ENCODE measurements at places on chromosomes 2 and 18. TPM values are rescaled to one million over a fixed set of nuclear protein-coding genes. Genes with fewer than 3 reads are reported as not detected.
A peak's percentile ranks its signal among the peaks of the same experiment; 100 is the strongest.

Gene LHCGR
- 0.18 TPM for polyA plus RNA-seq

- no peak for DNase-seq
Measured at GRCh38 chr18:62206593-62206992, 19.5 kb downstream of the RELCH start.

GRCh38 chr2:232974396-232974795, 38.7 kb downstream of the NGEF start:
- DNase-seq, result no peak

DNA sequence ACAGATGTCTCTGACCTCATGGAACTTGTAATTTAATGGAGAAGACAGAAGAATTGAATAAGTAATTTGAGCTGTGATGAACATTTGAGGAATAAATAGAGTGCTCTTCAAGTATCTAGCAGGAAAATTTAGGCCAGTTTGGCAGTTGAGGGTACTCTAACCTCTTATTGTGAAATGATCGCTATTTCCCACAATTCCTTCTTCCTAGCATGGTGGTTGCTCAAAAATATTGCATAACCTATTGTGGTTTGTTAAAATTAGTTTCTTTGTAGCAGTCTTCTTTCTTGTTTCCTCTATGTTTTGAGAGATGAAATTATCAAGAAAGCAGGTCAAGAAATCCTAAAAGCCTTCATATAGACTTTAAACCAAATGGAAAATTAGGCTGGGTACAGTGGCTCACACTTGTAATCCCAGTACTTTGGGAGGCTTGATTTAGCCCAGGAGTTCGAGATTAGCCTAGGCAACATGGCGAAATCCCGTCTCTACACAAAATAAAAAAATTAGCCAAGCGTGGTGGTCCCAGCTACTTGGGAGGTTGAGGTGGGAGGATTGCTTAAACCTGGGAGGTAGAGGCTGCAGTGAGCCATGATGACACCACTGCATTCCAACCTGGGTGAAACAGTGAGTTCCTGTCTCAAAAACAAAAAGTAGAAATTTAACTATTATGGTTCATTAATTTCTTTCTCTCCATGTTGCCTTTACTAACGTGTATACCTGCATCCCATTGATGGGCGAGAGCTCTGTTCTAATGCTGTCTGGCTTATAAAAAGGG, 58.7 kb downstream of the RBKS start:
- DNase-seq, result no peak

GRCh38 chr2:230231251-230231650, 5.7 kb downstream of the SP140 start:
- no peak for DNase-seq

GRCh38 chr2:11419781-11420180, 46.2 kb downstream of the E2F6 start:
- no peak for DNase-seq

Gene IL18RAP
- 0.30 TPM for polyA plus RNA-seq

DNA sequence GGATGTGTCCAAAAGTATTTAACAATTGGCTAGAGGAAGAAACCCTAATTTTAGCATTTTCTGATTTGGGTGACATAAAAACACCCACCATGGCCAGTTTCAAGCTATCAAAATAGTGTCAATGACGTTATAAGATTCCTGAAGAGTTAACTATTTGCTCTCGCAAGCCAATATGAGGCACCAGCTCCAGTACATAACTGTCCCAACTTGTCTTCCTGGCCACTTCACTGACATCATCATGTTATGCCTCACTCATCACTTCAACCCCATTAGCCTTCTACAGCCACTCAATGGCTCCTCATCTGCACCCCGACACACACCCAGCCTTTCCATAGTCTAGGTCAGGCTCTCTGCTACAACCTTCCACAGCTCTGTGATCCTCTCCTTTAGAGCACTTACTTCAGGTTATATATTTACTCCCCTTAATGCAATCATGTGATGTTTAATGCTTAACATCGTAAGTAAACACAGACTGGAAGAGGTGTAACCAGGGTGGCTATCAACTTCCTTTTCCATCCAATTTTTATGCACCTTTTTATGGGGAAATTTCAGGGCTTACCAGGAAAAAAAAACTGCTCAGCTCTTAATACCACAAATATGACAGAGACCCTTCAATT, 158.7 kb downstream of the VWC2L start:
- DNase-seq, result no peak

DNA sequence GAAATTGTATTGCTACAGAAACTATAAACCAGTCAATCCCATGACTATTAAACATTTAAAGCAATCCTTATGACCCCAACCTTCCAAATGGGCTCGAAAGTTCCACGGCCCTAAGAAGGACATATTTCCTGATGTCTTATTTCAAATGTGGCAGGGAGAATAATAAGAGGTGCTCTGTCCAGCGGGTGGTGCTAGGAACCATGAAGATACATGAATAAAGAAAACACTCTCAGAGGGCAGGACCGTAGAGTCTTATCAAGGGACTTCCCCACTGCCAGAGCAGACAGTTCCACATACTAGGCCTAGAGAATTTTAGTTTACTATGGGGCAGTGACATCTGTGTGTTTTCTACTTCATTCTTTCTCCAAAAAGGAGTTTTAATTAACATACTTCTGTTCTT, 187.1 kb upstream of the PIK3C3 start:
- no peak for DNase-seq

DNA sequence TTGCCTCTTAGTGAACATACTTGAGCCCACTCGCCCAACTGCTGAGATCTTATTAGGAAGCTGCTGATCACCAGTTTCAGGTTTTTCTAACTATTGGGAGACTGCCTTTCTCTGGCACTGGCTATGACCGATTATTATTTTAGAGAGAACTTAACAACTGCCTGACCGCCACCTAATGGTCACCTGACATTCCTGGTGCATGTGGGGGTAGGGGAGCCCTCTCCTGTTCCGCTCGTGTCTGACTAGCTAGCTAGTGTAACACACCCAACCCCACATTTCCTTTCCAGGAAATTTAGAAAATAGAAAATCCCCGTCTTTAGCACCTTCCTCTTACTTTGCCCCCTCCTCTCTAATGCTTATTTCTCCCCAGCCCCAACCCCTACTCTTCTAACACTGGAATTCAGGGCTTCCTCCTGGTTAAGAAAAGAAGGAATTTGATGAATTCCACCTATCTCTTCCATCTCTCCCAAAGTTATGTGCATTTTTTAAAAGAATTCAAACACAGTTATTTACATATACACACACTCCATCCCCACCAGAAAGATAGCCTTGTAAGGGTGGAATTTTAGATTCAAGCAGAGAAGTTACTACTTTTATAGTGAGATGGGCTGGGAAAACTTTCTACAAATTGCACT, 19.4 kb upstream of the DNER start:
- no peak for DNase-seq

Gene PTPRN
- polyA plus RNA-seq, result 0.56 TPM

Gene CNTNAP5
- polyA plus RNA-seq, result 0.04 TPM

Gene REG3G
- not detected for polyA plus RNA-seq

Gene ACADL
- 18.9 TPM for polyA plus RNA-seq

DNA sequence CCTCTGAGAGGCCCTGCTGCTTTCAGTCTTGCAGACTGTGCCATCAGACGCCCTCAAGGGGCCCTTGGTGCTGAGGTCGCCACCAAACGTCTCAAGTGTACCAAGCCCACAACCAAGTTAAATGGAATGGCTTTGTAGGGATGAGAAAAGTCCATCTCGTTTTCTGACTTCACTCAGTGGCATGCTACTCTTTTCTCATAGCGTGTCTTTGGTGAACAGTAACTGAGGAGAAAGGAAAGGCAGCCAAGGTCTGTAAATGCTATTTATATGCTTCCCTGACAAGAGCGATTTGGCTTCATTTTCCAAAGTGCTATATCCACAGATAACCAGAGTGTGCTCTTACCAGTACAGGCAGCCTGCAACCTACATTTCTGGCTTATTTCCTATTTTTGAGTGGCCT, 123.0 kb downstream of the MTX2 start:
- no peak for DNase-seq

GRCh38 chr18:70469916-70470315, 181.1 kb downstream of the SOCS6 start:
- peak; percentile 23 for DNase-seq

- DNase-seq, result no peak
Measured at GRCh38 chr2:176885661-176886060, 326.9 kb upstream of the HNRNPA3 start.

GRCh38 chr2:145088756-145089155, 568.8 kb upstream of the ZEB2 start:
- DNase-seq, result no peak

DNA sequence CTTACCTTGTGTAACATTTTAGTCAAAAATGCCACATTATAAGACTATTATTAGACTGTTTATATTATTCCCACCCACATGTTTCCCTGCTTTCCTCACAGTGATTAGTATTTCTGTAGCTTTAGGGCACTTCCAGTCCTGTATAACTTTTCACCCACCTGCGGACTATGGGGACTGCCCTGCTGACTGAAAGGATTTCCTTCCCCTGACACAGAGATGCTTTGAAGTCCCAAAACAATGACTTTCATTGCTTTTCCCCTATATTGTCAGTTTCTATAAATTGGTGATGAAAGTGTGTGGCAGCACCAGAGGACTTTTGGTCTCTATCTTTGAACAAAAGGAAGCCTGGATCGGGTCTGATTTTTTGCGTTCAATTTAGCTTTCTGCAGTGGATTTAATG, 59.0 kb upstream of the OTX1 start:
- DNase-seq, result no peak

DNA sequence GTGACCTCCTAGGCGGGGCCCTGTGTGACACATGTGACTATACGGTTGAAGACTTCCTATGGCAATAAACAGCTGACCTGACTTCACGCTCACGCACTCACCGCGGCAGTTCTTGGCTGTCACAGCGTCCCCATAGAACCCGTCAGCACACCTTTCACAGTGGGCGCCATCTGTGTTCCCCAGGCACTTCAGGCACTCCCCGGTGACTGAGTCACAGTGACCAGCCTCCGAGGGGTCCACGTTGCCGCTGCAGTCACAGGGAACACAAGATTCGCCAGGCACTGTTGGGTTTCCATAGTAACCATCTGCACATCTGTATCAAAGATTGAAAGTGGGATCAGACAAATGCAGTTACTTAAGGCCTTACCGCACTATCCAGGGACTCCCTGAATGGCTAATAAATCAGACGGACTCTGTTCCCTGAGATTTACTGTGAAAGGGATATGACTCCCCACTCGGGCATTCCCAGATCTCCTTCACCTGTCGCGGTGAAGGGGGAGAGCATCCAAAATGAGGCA, 94.5 kb downstream of the LAMA1 start:
- DNase-seq, result no peak

DNA sequence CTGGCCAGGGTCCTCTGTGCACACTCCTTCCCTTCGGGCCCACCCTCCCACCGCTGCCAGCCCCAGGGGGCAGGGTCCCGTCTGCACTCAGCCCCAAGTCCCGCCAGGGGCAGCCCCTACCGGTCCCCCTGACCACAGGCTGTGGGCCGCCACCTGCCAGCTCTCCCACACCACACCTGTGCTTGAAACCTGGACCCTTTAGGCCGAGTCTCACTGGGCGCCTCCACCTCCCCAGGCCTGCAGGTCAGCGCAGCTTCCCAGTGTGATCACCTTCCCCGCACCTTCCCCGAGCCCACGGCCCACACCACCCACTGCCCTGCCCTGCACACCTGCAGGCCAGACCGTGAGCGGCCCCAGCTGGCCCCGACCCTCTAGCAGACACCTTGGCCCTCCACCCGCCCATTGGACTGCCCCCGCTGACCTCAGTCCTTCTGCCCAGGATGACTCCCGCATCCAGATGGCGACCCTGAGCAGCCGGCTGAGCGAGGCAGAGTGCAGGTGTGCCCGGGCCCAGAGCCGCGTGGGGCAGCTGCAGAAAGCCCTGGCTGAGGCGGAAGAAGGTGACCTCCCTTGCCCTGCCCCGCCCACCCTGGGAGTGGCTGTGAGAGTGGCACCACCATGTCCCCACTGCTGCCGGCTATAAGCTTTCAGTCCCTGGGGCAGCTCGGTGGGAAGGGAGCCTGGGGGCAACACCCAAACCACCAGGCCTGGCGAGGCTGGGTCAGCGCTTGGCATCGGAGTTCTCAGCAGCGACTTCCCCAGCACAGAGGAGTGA, 31.3 kb upstream of the SNED1 start:
- DNase-seq, result no peak

DNA sequence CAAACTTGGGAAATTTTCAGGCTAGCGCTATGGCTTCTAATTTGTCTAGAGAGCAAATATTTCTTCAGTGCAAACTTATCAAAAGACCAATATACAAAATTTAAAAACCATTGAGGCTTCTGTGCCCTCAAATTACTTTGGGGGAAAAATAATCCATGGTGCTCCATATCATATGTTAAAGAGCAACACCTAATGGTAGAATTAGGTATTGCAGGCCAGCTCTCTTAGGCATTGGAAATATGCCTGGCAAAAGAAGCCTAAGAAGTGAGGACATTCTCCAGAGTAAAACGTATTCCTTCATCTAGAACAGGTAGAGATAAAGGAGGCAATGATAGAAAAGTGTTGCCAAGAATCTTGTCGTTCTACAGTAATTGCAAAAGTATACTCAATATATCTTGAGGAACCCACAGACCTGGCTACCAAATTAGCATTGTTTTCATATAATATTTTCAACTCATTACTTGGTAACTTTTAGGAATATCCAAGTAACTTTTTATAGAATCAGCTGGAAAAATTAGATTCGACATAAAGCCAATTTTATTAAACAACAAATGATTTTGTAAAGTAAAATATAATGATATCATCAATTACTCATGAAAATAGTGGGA, 401.1 kb downstream of the BCL11A start:
- DNase-seq, result no peak

DNA sequence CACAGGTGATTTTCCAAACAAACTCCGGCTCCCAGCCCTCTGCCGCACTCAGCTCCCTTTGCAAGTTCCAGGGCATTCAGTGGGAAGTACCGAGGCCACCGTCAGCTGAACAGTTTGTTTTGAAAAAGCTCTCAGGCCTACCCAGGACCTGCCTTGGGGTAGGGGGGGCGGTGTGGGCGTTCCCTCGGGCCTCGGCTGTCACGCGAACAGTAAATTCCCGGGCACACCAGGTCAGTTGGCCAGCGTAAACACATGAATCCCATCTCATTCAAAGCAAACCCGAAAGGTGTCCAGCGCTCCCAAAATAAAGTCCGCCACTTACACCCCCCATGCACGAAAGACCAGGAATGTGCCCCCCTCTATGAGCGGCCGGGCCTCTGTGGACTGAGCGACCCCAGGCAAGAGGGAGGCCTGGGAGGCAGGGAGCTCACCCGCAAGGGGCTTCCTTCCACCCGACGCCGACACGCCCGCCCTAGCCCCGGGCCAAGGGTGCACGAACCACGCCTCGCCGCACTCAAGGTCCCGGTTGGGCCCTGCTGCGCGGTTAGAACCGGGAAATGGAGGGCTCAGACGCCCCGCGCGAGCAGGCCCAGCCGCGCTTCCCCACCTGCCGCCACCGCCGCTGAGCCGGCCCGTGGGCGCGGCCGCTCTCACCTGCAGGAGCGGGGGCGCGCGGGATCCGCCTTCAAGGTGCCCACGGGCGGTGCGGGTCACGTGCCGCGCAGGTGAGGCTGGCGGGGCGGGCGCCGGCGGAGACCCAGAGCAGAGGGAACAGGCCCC, at the start of gene WDSUB1:
Gene WDSUB1 (minus strand): TSS at position 775 of the 780 bp plus-strand sequence. CDS start 3,634 bp downstream, outside the sequence.
- peak; percentile 46 for DNase-seq

Gene TFPI
- polyA plus RNA-seq, result 53.9 TPM

DNA sequence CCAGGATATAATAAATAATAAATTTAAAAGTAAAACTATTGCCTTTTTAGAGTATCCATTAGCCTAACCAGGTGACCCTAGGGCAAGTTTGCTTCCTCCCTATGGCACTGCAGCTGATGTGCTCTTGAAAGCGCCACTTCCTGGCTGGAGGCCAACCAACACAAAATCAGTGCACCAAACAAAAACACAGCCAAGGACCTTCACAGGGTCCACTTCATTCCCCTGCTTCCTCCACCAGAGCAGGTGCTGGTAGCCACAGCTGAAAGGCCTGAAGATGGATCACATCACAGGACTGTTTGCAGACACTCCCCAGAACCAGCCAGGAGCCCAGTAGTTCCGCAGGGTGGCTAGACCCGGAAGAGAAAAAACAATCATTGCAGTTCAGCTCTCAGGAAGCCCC, 108.8 kb downstream of the TWIST2 start:
- DNase-seq, result no peak
